Stimulated activated CD4-positive, alpha-beta T cell treated with anti-CD3 and anti-CD28 coated beads, TNF-alpha, amount 100 ng/mL, for 4 hours (primary cell): ENCODE measurements at places on chromosomes 1 and 21.

DNA sequence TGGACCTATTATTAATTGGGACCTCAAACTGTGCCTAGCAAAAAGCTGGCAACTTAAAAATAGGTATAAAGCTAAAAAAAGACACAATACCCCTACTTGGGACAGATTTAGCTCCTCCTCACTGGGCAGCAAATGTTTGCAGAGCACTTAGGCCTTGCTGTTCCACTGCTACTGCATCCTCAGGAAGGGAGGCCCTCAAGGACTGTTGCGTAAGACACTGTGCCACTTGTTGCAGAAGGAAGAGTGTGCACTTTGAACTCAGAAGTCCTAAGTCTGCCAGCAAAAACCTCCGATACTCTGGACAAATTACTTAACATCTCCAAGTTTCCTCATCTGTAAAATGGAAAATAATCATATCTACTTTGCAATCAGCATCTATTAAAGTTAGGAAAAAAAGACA is 322.9 kb downstream of the BARHL2 start:
- no peak for DNase-seq

DNA sequence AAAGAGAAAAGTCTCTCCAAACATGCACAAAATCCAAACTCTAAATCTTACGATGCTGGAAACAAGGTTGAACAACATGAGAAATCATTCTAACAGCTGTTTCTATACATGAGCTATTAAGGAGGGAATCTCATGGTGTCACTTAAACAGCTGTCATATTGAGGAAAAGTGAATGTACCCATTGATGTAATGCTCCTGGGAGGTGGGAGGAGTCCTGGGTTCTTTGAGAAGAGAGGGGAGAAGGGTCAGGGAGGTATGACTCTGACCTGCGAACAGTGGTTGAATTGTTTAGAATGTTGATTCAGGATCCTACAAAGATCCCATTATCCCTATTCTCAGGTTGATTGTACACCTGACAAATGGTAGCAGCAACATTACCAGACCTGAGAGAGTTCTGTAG is 49.3 kb downstream of the ZC3H11B start:
- DNase-seq: no peak

DNA sequence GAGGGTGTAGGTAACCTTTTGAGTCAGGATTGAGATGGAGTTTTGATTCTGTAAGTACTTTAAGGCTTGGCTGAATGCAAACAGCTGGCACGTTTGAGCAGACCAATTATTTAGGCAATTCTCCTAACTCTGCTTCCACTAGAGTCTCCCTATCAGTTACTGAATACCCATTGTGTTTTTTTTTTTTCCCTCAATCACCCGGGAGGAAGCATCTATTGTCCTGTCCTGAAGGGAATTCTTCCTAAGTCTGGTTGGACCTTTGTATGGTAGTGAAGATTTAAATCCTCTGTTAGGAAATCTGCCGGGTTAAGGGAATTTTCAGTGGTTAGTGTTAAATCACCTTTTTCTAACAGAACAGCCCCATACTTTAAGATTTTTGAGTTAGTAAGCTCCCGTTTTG is 571.2 kb upstream of the USP24 start:
- DNase-seq: no peak

- no peak for DNase-seq
Measured at GRCh38 chr1:85148524-85149250, 52.1 kb downstream of the SYDE2 start.

DNA sequence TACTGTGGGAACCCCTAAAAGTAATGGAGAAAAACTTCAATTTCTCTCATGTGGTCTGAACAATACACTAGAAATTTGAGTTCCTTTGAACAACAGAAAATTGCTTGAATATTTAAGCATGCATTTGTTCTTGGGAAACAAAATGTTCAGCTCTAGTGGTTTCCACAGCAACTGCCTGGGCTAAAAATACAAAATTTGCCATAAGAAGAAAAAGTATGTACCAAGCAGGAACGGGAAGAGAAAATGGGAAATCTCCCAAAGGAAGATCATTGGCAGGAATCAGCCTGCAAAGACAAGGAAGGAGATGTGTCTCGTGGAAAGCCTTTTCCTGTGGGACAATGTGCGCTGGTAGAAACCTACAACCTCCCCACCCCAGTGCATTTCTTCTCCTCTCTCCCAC is 119.0 kb upstream of the DPT start:
- no peak for DNase-seq

GRCh38 chr1:38028671-38029070 is 16.1 kb downstream of the UTP11 start:
- no peak for DNase-seq
